GM23338 (cell line): ENCODE measurements at places on chromosomes 16 and 17.
A peak's percentile ranks its signal among the peaks of the same experiment; 100 is the strongest.

DNA sequence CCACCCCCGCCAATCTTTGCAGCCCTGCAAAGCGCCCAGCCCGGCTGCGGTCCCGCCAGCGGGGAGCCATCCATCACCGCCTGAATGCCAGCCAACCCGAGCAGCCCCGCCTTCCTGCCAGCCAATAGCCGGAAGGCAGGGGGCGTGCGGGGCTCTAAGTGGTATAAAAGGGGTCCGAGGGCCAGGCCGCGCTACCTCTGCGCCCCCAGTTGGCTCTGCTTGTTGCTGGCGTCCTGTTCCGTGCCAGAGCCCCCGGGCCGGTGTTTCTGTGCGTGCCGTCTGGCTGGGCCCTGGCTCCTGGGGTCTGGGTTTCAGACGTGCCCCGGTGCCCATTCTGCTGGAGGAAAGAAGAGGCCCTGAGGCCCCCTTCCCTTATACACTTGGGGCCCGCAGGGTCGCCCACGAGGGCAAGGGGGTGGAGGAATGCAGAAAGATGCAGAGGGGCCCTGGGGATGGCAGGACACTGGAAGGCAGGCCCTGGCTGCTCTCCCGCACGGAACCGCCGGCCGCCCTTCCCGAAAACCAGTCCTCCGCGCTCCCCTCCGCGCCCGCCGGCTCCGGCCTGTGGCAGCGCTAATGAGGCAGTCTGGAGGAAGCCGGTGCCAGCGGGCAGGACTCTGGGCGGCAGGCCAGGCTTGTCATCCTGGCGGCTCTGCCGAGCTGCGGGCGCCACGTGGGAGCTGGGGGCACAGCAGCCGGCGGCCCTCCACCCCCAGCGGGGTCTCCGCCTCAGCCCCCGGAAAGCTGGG, 14.0 kb downstream of the COPZ2 start:
- DNase-seq, result peak; percentile 95

GRCh38 chr16:30895627-30896260, 670 bp upstream of the CTF1 start:
- DNase-seq, result no peak

GRCh38 chr17:34769049-34769448, 189.7 kb downstream of the TMEM132E start:
- no peak for DNase-seq

GRCh38 chr16:30184891-30185682, 1.7 kb downstream of the CORO1A start:
- no peak for DNase-seq

DNA sequence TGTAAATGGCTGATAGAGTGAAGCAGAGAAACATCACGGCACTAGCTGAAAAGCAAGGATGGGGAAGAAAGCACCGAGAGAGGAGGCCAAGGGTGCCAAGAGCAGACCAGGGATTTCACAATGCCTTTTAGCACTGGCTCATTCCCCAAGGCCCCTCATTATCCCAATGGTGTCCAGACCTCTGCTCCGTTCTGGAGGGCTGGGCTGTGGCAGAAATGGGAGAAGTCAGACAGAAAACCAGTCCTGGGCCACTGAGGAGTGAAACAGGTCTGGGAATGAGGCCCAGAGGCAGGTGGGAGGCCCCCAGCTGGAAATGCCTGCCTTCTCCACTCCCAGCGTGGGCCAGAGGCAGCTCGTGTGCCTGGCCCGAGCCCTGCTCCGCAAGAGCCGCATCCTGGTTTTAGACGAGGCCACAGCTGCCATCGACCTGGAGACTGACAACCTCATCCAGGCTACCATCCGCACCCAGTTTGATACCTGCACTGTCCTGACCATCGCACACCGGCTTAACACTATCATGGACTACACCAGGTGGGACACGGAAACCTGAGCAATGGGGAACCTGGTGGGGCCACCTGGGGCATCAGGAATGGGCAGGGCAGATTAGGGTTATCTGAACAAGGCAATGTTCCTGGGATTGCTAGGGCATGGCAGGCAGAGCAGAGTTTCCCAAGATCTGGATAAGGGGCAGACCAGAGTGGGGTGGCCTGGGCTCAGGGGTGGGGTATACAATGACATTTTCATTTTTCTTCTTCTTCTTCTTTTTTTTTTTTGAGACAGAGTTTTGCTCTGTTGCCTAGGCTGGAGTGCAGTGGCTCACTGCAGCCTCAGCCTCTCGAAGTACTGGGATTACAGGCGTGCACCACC, 20.3 kb downstream of the ANKRD40 start:
- peak; percentile 56 for DNase-seq

DNA sequence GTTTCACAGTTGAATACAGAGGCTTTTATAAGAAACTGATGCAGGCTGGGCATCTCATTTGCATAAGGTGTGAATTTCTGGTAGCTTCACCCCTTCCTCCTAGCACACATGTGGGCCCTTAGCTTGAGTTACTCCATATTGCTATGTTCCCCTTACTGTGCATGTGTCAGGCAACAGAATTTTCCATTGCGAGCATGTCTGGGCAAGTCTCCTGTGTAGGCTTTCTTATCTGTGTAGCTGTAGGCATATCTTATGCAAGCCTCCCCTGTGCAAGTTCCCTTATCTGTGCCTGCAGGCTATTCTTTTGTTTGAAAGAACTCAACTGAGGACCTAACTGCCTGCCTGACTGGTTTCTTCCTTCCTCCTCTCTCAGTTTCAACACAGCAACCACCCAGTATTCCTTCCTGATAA, 597.4 kb upstream of the CDH5 start:
- no peak for DNase-seq
